ENCODE measurements at places on chromosomes 12 and 14. TPM values are rescaled to one million over a fixed set of nuclear protein-coding genes. Genes with fewer than 3 reads are reported as not detected.
A peak's percentile ranks its signal among the peaks of the same experiment; 100 is the strongest.

Gene POLR3B
- total RNA-seq: 11.5 TPM

Gene DLK1
- not detected for total RNA-seq

Gene RDH5
- 4.2 TPM for total RNA-seq

Gene WDHD1
- 53.8 TPM for total RNA-seq

Gene ANAPC7
- total RNA-seq: 72.0 TPM

Gene SLC25A21
- total RNA-seq: not detected

Gene PTPRB
- not detected for total RNA-seq

Gene KLRC1
- total RNA-seq: 0.12 TPM

Gene GRIN2B
- not detected for total RNA-seq

Gene COL2A1
- total RNA-seq: not detected

Gene FAIM2
- total RNA-seq: 0.49 TPM

Gene TAS2R43
- 0.76 TPM for total RNA-seq

Gene ARMH4
- not detected for total RNA-seq

Gene GPR84
- 2.3 TPM for total RNA-seq

GRCh38 chr14:105665951-105666277 lies 139.5 kb downstream of the TMEM121 start:
- DNase-seq: no peak

DNA sequence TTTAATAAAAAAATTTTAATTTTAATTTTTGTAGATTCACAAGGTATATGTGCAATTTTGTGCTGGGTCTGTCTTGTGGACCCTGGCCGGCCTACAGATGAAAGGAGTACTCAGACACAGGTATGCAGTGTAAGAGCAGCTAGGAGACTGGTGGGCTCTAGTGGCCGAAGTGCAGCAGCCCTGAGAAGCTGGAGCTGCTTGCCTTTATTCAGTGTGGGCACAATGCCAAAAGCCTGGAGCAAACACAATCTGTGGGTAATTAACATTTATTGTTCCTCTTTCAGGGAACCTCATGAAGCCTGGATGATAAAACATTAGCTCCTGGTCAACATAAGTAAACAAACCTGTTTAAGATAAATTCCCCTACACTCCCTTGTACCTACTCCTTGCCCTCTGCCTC lies 135.7 kb upstream of the SEL1L start:
- no peak for DNase-seq

GRCh38 chr12:58695263-58695662 lies 225.0 kb downstream of the LRIG3 start:
- no peak for DNase-seq

DNA sequence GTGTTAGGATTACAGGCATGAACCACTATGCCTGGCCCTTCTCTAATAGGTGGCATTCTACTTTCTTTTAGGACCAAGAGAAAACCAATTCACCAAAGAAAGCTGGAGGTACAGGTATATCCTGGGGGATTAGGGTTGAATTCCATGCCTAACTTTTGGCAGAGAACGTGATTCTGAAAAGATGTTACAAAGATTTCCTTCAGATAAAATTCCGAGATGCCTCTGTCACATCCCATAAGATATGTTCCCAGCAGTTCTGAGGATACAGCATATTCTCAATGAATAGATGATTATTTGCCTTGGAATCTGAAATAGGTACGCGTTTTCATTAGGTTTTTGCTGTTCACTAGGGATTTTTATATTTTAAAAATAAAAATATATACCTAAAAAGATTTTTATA lies 111.9 kb upstream of the KRAS start:
- DNase-seq: no peak

DNA sequence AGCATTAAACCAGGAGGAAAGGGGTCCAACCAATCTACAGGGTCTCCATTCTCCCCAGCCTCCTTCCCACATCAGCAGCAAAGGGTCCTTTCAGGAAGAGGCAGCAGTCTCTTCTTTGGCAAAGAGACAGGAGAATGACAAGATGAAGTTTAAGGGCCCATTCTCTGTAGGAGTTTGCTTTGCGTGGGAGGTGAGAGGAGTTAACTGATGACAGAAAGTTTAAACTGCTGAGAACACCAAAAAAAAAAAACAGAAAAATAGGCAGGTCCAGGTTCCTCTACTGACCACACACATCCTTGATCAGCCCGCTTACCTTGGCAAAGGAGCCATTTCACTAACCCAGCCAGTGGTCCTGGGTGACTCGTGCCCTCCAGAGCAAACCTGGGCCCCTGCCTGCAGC lies 5.7 kb downstream of the SLC6A13 start:
- DNase-seq: no peak

DNA sequence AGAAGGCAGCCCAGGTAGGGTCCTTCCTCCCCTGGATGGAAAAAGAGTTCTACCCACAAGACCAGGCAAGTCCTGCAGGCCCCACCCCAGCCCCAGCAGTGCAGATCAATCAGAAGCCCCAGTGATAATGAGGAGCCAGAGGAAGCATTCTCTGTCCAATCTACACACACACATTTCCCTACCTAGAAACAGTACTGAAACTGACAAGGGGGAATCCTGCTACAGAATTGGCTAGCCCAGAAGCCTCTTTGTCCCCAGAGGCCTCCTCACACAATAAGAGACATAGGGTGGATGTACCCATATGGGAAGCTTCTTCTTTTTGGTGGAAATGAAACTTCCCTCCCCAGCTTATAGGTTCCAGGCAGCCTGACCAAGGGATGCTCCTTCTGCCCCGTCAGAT lies 9.9 kb downstream of the FSCB start:
- DNase-seq: no peak

GRCh38 chr14:100438678-100439592 lies 115.8 kb downstream of the SLC25A47 start:
- DNase-seq: no peak

- no peak for DNase-seq
Measured at GRCh38 chr14:102973706-102974285, 51.3 kb downstream of the AMN start.

GRCh38 chr12:5713599-5714081 lies 231.4 kb downstream of the ANO2 start:
- no peak for DNase-seq

GRCh38 chr12:47949441-47950341 lies 13.7 kb upstream of the TMEM106C start:
- DNase-seq: peak; percentile 41

DNA sequence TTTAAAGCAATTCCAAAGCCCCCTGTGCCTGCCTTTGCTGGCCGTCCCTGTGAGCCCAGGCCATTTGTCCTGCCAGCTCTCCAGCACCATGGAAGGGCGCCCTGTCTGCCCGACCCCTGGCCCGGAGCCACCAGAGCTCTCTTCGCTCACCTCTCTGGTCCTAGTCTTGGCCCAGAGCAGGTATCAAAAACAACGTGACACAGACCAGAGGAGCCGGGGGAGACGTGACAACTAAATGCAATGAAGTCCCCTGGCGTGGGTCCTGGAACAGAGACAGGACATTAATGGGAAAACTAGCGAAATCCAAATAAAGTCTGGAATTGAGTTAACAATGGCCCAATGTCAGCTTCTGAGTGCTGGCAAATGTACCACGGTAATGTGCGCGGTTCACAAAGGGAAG lies 83.2 kb upstream of the DIO3 start:
- DNase-seq: no peak

- DNase-seq: no peak
Measured at GRCh38 chr12:62865937-62866336, 69.0 kb downstream of the PPM1H start.

GRCh38 chr12:102990419-102990818 lies 32.9 kb downstream of the ASCL1 start:
- DNase-seq: no peak

GRCh38 chr14:31320922-31321766 lies 99.2 kb downstream of the HEATR5A start:
- no peak for DNase-seq

GRCh38 chr12:9363145-9363544 lies 154.9 kb upstream of the PZP start:
- DNase-seq: peak; percentile 12

GRCh38 chr12:107938446-107938845 lies 163.9 kb downstream of the ASCL4 start:
- DNase-seq: no peak

DNA sequence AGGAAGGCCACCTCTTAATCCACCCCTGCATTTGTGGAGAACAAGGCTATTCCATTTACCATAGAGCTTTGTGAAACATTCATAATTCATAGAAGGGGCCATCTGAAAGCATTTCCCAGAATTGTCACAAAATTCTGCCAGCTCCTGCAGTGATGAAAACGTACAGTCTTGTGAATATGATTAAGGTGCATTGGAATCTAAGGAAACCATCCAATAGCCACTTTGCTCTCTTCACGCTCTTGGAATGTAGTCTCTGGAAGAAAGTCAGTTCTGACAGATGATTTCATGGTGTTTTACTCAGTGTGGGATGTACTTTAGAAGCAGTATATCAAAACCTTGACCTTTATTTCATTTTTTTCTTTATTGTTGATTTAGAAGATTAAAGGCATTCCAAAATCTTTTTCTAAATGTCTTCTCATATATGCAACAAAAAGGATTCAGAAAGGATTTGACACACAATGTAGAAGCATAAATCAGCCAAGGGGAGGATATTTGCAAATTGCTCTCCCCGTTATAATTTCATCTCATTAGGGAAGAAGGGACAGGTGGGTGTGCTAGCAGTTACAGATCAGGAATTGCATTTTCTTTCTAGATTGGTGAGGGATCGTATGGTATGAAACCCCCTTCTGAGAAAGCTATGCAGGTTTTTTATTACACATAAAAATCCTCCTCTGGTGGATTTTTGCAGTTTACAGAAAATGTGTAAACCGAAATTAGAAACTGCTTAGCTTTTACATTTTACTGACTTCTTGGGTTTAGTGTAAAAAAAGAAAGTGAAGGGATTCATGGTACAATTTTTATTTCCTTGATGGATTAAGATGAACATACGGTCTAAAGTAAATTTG lies 390.2 kb downstream of the LRIG3 start:
- no peak for DNase-seq

DNA sequence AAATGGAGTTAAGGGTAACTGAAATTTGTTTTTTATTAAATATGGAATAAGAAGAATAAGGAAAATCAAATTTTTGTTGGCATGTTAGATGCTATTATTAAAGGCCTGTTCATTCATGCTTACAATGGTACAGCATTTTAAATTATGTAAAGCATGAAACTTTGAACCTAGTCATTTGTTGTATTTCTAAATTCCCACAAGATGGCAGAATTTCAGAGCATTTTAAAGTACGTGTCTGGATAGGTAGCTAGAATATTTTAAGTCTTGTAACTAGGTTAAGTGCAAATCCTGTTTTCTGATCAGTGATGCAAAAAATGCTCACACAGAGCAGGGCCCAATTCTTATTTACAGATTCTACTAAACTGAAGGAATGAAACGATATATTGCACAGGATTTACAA lies 585.6 kb upstream of the MIS18BP1 start:
- no peak for DNase-seq

GRCh38 chr12:6950811-6951540 lies at the start of gene PTPN6:
Gene PTPN6, plus strand, starts transcription at chr12:6951356. Its CDS starts 157 bp downstream, at chr12:6951513.
- DNase-seq: peak; percentile 46

- no peak for DNase-seq
Measured at GRCh38 chr14:103943673-103944072, 1.3 kb upstream of the RD3L start.

- DNase-seq: no peak
Measured at GRCh38 chr14:93079321-93079720, 36.4 kb downstream of the ITPK1 start.

DNA sequence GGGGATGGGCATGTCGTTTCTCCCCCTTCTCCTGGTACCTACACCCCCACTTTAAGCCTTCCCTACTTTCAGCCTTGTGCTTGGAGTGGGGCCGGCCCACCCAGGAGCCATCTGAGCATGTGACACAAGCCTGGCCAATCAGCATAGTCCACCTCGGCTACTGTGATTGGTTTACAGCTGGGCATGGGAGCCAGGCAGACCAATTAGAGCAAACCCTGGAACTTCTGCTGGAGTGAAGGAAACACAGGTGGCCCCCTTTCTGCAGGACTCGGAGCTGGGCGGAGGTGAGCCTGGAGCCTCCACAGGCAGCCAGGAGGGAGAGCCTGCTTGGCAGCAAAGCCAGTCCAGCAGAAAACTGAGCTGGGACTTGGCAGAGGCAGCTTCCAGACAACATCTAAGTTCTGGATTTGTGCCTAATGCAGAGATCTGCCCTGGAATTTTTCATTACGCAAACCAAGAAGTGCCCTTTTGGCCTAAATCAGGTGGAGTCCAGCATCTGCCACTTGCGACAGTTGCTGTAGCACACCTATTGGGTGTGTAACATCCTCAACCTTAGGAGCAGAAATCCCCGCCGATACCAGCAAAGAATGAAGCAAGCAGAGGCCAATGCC lies 59.5 kb downstream of the SCARB1 start:
- no peak for DNase-seq

GRCh38 chr12:127779301-127780045 lies 487.5 kb upstream of the TMEM132C start:
- no peak for DNase-seq

- DNase-seq: no peak
Measured at GRCh38 chr12:51823875-51824565, 24.5 kb downstream of the FIGNL2 start.

DNA sequence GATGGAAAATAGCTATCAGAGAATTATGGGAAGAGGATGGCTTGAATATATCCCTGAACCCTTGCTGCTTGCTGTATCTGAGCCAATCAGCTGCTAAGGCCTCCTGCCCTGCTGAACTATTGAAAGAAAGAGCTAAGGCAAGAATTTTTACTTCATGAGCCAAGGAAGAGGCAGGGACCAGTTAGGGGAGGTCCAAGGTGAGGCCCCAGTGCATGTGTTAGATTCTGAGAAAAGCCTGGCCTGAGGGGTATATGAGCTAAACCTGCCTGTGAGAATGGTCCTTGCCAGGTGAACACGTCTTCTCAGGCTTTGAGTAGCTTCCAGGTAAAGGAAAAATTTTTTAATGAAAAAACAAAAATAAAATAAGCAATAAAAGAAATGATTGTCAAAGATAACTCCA lies 218.0 kb downstream of the SYT1 start:
- no peak for DNase-seq

Measured in activated T-helper 1 cell treated with anti-CD3 and anti-CD28 coated beads, Interleukin-12 subunit alpha, Interleukin-12 subunit beta, Interleukin-2, Interleukin-4 antibody, amounts not matched to agents 30 ng/mL and 10 ng/mL and 1 ng/mL, durations not matched to agents 14 hours and 24 hours and 36 hours (primary cell).